ENCODE measurements at places on chromosomes 2 and 18. TPM values are rescaled to one million over a fixed set of nuclear protein-coding genes. Genes with fewer than 3 reads are reported as not detected.

The IL36RN gene
- total RNA-seq: not detected

The ANKRD53 gene
- 2.2 TPM for total RNA-seq

The ABCG8 gene
- total RNA-seq: not detected

The SH2D6 gene
- 0.39 TPM for total RNA-seq

The TMEM178A gene
- 2.8 TPM for total RNA-seq

The ST8SIA5 gene
- 0.62 TPM for total RNA-seq

The LTBP1 gene
- total RNA-seq: 107 TPM

The SLC14A1 gene
- not detected for total RNA-seq

The LAMA1 gene
- total RNA-seq: not detected

The KIF3C gene
- 40.7 TPM for total RNA-seq

The CFAP210 gene
- total RNA-seq: not detected

The TPO gene
- total RNA-seq: not detected

The MARCO gene
- total RNA-seq: not detected

The ANKRD39 gene
- total RNA-seq: 12.0 TPM

The WIPF1 gene
- total RNA-seq: 44.2 TPM

The ESPNL gene
- total RNA-seq: not detected

The LRRC30 gene
- total RNA-seq: not detected

The RTKN gene
- total RNA-seq: 20.0 TPM

The ADD2 gene
- total RNA-seq: not detected

The RND3 gene
- 132 TPM for total RNA-seq

The DSG1 gene
- total RNA-seq: not detected

The ABHD1 gene
- total RNA-seq: not detected

The PLGLB2 gene
- 2.1 TPM for total RNA-seq

The SCYGR4 gene
- not detected for total RNA-seq

The FOXD4L1 gene
- total RNA-seq: 0.18 TPM

The CSRNP3 gene
- total RNA-seq: not detected

The SIX2 gene
- 0.32 TPM for total RNA-seq

The NEB gene
- total RNA-seq: 3.6 TPM

The PRKAG3 gene
- total RNA-seq: not detected

The LHCGR gene
- total RNA-seq: not detected

The POMC gene
- total RNA-seq: 0.69 TPM

The PLA2R1 gene
- total RNA-seq: 14.4 TPM

The SCYGR1 gene
- total RNA-seq: not detected

The PDCD1 gene
- total RNA-seq: not detected

The EHBP1 gene
- total RNA-seq: 34.8 TPM

The PEX13 gene
- 25.0 TPM for total RNA-seq

The CROCC2 gene
- not detected for total RNA-seq

The FZD7 gene
- total RNA-seq: 0.29 TPM

The CRYGC gene
- total RNA-seq: not detected

Data from endothelial cell of umbilical vein (primary cell).